SK-N-SH treated with all-trans-retinoic acid at 6 μM for 48 hours (cell line): ENCODE measurements at places on chromosomes 4 and X.
A peak's percentile ranks its signal among the peaks of the same experiment; 100 is the strongest.

DNA sequence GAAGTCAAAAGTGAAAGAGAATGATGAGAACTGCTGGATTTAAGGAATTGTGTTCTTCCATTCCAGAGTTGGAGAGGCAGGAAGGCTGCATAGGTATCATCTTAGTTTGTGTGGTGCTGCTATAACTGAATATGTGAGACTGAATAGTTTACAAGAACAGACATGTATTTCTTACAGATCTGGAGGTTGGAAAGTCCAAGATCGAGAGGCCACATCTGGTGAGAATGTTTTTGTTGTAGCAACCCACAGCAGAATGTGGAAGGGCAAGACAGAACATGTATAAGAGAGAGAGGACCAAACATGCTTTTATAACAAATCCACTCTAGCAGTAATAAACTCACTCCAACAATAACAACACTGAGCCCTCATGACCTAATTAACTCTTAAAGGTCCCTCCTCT lies 408.6 kb downstream of the FAM47B start:
- no peak for ATAC-seq

- no peak for ATAC-seq
These were observed 148.4 kb downstream of the AR start for GRCh38 chrX:67692246-67692645.

DNA sequence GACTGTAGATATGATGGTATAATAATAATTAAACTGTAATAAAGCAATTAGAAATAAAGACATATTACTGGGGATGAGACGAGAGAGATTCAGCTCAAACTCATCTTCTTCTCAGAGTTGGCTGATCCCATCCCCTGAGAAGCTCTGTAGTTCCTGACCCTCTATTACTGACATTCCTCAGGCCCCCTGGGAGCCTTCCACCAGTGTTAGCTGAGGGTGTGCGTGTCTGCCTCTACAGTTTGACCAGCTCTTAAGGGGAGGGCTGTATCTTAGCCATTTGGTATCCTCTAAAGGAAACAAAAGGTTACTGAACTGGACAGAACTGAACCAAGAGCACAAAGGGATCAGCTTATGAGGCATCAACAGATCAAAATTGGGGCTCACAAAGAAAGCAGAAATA lies 11.2 kb downstream of the FHDC1 start:
- ATAC-seq = no peak

DNA sequence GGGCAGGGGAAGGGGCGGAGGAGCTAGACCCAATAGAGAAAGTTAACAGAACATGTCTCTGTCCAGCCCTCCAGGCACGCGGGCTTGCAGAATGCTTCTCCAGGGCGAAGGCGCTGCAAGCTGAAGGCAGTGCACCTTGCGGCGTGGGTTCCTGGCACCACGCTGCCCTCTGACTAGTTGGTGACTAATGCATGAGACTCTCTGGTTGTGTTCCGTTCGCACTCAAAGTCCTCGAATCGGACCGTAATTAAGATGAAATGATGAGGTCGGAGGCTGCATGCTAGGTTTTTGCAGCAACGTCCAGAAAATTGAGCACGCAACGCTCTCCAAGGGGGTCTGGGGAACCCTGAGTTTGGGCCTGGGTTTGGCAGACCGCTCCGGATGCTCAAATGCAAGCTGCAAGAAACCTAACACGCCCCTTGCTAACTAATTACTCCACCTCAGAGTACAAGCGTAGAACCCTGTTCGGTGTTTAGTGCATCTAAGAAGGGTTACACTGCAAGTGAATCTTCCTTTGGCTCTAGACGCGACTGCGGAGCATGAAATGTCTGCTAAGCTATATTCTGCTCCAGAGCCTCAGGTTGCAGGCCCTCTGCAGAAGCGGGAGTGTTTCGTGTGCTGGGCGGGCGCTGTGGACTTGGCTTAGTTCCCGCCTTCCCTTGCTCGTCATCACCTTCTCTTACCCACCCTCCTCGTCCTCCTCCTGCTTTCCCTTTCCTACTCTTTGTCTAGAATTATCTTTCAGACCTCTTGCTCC lies 57.1 kb upstream of the NKAP start:
- ATAC-seq = peak; percentile 55

DNA sequence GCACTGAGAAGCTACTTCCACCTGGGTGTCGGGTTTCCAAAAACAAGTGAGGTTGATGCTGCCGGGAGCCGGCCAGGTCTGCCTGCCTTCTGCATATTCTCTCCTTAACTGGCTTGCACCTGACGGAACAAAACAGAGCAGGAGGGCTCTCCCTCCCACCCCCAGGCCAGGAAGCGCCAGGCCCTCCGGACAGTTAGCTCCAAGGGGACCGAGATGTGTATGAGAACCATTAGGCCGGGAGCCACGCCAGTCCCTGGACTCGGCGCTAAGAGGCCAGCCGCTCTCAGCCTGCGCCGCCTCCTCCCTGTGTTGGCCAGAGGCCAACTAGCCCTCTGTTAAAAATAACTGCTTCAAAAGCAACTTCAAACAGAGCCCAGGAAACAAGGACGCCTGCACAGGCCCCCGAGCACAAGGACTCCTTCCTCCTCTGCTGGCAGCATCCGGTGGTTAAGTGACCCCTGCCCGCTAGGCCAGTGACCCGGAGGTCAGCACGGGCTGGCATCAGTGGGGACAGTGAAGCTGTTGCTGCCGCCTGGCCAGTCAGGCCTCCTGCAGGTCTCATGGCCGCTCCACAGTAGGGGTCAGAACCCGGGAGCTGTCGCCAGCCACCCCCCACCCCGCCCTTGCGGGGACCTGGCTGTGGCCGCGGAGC lies 107.9 kb downstream of the ABLIM2 start:
- peak; percentile 75 for ATAC-seq

DNA sequence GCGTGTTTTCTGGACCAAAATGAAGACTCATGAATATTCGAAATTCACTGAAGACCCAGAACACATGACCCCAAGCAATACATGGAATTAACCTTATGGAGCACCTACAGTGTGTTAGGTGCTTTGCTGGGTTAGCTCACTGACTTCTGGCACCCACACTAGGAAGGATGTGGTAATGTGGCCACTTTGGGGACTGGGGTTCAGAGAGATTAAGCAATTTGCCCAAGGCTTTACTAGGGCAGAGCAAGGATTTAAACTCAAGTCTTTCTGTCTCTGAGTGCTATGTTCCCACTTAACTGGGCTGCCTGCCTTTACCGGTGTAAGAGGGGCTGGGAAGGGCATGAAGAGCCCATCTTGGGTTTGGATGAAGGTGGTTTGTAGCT lies 162.0 kb upstream of the ATP6AP2 start:
- ATAC-seq = no peak

- no peak for ATAC-seq
These were observed 3.1 kb downstream of the CCDC120 start for GRCh38 chrX:49061916-49062315.

GRCh38 chrX:136711147-136711546 lies 63.2 kb downstream of the CD40LG start:
- peak; percentile 95 for ATAC-seq

DNA sequence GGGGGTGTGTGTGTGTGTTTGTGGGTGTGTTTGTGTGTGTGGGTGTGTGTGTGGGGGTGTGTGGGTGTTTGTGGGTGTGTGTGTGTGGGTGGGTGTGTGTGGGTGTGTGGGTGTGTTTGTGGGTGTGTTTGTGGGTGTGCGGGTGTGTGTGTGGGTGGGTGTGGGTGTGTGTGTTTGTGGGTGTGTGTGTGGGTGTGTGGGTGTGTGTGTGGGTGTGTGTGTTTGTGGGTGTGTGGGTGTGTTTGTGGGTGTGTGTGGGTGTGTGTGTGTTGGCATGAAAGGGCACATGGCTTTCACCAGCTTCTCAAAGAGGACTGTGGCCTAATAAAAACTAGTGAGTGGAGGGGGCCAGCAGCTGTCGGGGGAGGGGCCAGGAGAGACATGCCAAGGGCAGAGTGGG lies 25.3 kb upstream of the ZNF185 start:
- ATAC-seq = no peak

DNA sequence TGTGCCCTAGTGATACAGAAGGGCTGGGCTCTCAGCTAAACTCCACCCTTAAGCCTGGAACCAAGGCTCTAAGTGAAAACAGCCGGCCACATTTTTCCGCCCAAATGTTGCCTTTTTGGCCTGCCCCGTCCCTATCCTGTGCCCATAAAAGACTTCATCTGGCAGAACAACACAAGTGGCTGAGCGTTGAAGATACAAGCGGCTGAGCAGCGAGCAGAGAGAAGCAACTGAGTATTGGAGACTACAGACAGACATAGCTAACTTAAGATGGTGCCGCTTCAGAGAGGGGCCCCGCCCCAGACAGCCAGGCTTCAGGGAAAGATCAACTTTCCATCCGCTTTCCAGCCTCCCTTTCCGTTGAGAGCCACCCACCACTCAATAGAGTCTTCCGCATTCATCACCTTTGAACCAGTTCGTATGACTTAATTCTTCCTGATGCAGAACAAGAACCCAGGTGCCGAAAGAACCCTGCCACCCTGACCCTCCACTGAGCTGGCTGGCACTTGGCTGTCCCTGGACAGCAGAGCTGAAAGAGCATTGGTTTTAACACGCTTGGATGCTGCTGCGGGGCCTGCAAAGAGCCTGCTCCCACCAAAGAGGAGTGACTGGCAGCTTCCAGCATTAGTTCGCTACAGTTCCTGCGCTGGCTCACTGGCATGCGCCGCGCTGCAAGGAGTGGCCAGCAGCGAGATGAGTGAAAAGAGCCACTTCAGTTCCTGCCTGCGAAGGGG lies 853.2 kb upstream of the INTU start:
- ATAC-seq = no peak

GRCh38 chr4:155304375-155304774 lies 72.4 kb downstream of the MAP9 start:
- ATAC-seq = no peak

DNA sequence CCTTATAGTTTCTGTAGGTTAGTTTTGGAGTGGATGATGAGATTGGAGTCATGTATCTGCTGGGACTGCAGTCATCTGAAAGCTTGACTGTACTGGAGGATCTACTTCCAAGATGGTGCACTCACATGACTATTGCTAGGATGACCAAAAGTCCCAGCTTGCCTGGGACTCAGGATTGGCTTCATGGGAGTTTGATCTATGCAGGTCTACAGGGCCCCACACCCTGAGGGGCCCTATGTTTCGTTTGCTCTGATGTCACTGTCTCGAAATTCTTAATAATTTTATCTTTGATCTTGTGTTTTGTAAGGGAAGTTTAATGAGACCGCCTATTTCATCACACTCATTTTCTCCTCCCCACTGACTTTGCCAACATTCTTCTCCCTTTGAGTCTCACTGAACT lies at the start of gene SMIM9:
SMIM9 (minus strand) TSS at position 101 of the 400 bp plus-strand sequence. CDS start 3,806 bp downstream, outside the sequence.
- no peak for ATAC-seq

GRCh38 chrX:125532411-125533089 lies 212.9 kb downstream of the TEX13C start:
- ATAC-seq = no peak

DNA sequence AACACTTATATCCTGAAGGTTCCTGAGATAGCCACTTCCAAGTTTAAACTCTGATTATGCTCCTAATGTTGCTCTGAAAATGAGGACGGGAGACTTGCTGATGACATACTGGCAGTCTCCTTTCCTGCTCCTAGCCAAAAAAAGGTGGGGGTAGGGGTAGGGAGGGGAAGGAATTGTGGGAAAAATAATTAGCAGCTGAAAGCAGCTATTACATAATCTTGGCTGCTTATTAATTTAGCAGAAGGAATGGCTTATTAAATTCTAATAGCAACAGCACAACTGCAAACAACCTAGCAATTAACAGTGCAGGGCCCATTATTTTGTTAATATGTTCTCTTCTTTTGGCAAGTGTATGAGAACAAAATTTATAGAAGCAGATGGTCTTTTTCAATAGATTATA lies 2.0 kb upstream of the AP1S2 start:
- no peak for ATAC-seq
